ENCODE measurements at places on chromosomes 7 and 10. TPM values are rescaled to one million over a fixed set of nuclear protein-coding genes. Genes with fewer than 3 reads are reported as not detected.

GRCh38 chr7:116692401-116693308, 20.7 kb downstream of the MET start:
- no peak for DNase-seq

DNA sequence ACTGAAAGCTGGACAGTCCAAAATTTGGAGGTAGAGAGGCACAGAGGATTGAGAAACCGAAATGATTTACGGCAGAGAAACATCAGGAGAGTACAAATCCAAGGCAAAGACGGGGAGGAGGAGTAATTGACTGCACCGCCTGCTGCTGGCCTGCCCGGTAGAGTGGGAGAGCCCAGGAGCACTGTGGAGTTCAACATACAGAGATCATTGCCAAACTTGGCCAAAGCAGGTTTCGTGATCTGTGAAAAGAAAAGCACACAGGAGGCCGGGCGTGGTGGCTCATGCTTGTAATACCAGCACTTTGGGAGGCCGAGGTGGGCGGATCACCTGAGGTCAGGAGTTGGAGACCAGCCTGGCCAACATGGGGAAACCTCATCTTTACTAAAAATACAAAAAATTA, 306.0 kb upstream of the PFKP start:
- no peak for DNase-seq

GRCh38 chr10:82942286-82943099, 1067.5 kb downstream of the NRG3 start:
- no peak for DNase-seq

GRCh38 chr7:100426516-100426915, 2.0 kb downstream of the ZCWPW1 start:
- no peak for DNase-seq

Gene DNA2
- 5.5 TPM for polyA plus RNA-seq

Gene CCDC146
- 9.6 TPM for polyA plus RNA-seq

Gene NRCAM
- 34.9 TPM for polyA plus RNA-seq

All from forelimb muscle (tissue), 1 donor.